Kidney (tissue), 22 donors: ENCODE measurements at places on chromosomes 7 and 10. TPM values are rescaled to one million over a fixed set of nuclear protein-coding genes. Genes with fewer than 3 reads are reported as not detected.
A peak's percentile ranks its signal among the peaks of the same experiment; 100 is the strongest.

DNA sequence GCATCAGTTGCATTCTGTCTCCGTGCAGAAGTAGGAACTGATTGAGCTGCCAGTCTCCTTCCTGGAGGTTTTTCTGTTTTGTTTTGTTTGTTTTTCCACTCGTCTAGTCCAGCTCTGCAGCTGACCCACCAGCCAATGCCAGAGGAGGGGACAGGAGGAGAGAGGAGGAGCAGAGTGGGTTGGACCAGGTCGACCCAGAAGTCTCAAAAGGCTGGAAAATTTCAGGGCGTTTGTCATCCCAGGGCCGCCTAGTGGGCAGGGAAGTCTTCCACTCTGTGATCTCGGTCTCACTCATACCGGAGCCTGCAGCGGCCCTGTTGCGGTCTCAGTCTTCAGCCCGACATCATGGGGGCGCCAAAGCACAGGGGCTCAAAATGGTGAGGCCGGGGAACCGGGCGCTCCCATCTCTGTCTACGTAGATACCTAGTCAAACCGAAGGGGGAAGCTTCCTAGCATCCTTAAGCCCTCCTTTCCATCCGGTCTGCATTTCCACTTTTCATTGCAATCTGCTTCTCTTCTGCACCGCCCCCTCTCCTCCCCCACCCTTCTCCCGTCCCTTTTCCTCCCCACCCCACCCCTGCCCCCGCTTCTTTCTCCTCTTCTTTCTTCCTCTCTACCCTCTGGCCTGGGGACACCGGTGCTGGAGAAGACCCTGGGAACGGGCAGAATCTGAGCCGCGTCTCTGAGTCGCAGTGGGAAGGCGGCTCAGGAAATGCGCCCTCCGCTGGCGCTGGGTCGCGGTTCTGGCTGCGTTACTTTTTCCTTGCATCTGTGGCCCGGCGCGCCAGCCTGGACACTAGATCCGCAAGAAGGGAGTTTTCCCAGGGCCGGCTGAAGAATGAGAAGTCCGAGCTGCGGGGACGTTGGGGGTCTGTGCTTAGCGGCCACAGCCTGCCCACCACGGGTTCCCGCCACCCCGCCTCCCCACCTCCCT, 16.2 kb upstream of the PAX2 start:
- peak; percentile 93 for DNase-seq

DNA sequence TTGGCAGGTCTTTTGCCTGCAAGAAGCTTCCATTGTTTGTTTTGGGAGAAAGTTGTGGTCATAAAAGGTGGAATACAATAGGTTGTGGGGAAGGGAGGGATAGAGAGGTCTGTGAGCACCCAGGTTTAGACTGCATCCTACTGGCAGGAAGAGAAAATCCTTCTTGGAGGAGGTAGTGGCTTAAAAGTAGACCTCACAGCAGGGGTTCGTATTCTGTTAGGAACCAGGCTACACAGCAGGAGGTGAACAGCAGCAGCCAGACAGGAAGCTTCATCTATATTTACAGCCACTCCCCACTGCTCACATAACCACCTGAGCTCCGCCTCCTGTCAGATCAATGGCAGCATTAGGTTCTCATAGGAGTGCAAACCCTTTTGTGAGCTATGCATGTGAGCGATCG, 245.3 kb downstream of the NSUN6 start:
- no peak for DNase-seq

GRCh38 chr10:61321041-61321857, 131.9 kb downstream of the TMEM26 start:
- DNase-seq, result no peak

- no peak for DNase-seq
These were observed 187.1 kb downstream of the LRRC4 start for GRCh38 chr7:127844165-127844564.

GRCh38 chr7:30613366-30614325, 19.0 kb downstream of the GARS1 start:
- no peak for DNase-seq

- DNase-seq, result no peak
These were observed 6.2 kb downstream of the CFAP58 start for GRCh38 chr10:104359811-104360210.

DNA sequence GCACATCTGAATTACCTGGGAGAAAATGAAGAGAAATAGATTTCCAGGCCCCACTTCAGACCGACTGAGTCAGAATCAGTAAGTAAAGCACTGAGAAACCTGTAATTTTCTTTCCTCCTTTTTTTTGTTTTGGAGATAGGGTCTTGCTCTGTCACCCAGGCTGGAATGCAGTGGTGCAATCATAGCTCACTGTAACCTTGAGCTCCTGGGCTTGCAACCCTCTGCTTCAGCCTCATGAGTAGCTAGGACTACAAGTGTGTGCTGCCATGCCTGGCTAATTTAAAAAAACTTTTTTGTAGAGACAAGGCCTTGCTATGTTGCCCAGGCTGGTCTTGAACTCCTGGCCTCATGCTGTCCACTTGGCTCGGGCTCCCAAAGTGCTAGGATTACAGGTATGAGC, 260.2 kb downstream of the STK31 start:
- DNase-seq, result no peak

GRCh38 chr10:11631890-11632587, 20.6 kb upstream of the USP6NL start:
- no peak for DNase-seq

GRCh38 chr7:44738051-44738723, 10.5 kb upstream of the ZMIZ2 start:
- no peak for DNase-seq

DNA sequence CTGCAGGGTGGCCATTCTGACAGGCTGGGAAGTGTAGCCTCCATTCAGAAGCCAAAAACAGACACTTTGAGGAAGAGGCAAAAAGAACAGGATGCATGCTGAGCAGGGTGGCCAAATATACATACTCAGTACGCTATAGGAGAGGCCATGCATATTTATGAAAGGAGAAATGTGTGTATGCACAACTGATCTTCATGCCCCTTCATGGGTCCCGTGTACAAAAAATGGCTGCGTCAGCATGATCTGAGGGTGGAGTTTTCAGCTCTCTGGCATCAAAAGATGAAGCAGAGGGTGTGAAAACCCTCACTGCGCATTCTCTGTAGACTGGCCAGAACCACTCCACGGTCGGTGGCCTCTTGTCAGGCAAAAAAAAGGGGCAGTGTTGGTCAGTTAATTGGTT, 35.5 kb upstream of the OIT3 start:
- DNase-seq, result no peak

- peak; percentile 29 for DNase-seq
These were observed 20.6 kb upstream of the VPS41 start for GRCh38 chr7:38929460-38930171.

- no peak for DNase-seq
These were observed 108.3 kb upstream of the FEZF1 start for GRCh38 chr7:122412883-122413282.

Gene EXOC6
- polyA plus RNA-seq, result 9.5 TPM

Gene ASB13
- polyA plus RNA-seq, result 95.1 TPM

Gene SHH
- 2.0 TPM for polyA plus RNA-seq

Gene GIMAP7
- 36.0 TPM for polyA plus RNA-seq

Gene PRRT4
- not detected for polyA plus RNA-seq

Gene OR2A1
- polyA plus RNA-seq, result not detected

Gene PIK3CG
- polyA plus RNA-seq, result 0.15 TPM

Gene ZNF775
- polyA plus RNA-seq, result 5.2 TPM
